Activated naive CD8-positive, alpha-beta T cell treated with anti-CD3 and anti-CD28 coated beads, Interleukin-2, amount 50 U/mL, for 16 hours (primary cell): ENCODE measurements at places on chromosomes 1 and 21.

DNA sequence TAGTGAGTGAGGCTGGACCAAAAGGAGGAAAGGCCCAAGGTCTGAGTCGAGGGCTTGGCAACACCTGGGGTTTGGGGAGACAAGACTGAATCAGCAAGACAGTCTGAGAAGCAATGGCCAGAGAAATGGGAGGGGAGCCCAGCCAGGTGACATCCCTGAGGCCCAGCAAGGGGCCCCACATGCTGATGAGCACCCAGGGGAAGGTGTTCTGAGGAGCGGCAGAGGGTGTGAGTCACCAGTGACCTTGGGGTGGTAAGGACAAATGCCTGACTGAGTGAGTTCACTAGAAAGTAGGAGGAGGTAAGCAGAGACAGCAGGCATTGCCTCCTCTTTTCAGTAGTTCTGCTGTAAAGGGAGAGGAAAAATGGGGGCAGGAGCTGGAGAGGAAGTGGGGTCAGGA is 192.4 kb upstream of the GALNT2 start:
- no peak for DNase-seq

GRCh38 chr1:208820580-208821212 is 576.5 kb upstream of the PLXNA2 start:
- no peak for DNase-seq

GRCh38 chr1:116152950-116153691 is 41.9 kb downstream of the MAB21L3 start:
- no peak for DNase-seq

DNA sequence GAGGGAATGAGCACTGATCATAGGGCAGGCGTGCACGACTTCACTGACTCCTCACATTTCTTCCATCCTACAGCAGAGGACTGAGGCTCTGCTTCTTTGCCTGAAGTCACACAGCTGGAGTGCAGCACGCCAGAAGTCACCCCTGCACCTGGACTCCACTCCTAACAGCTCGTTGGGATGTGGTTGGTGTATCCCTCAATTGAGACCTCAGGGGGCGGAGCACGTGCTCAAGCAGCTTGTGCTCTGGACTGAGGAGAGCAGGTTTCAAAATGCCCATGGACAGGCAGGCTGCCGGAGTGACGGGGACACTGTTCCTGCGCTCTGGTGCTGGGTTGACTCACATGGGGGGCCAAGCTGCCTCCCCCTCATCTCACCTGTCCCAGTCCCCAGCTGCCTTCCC is 13.9 kb downstream of the CHIT1 start:
- DNase-seq, result no peak

GRCh38 chr1:47431534-47431933 is 6.3 kb upstream of the FOXD2 start:
- DNase-seq, result no peak

DNA sequence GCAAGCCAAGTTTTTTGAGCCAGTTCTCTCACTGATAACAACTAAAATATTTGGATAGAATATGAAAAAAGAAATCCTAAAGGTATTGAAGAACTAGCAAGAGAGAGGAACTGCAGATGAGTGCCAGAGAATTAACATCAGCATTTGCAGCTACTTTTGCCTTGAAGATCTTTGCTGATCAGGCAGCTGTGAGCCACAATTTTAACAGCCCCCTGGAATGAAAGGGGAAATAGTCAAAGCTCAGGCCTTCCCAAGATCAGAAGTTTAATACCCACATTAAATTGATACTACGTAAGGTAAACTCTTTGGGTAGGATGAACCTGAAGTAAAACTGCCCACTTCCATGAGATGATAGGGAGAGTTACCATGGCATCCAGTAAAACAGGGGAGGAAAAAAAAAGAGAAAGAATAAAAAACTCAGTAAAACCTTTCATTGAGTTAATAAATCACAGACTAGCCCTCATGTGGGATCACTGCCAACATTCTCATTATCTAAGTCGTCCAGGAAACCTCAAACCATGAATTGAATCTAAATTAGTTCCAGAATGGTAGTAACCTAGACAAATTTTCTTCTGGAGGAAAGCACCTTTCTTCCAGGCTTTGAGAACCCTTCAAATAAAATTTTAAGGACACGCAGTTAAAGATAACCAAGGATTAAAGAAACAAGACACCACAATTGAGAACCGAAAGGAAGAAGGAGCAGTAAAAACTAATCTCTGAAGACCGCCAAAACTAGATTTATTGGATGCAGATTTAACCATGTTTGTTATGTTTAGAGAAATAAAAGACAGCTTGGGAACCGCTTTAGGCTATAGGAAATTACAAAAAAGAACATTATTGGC is 28.3 kb downstream of the SCP2 start:
- no peak for DNase-seq
